T follicular helper cell (primary cell): ENCODE measurements at places on chromosomes 5 and 9.

GRCh38 chr9:38422555-38423260 lies 1.5 kb downstream of the IGFBPL1 start:
- no peak for DNase-seq

DNA sequence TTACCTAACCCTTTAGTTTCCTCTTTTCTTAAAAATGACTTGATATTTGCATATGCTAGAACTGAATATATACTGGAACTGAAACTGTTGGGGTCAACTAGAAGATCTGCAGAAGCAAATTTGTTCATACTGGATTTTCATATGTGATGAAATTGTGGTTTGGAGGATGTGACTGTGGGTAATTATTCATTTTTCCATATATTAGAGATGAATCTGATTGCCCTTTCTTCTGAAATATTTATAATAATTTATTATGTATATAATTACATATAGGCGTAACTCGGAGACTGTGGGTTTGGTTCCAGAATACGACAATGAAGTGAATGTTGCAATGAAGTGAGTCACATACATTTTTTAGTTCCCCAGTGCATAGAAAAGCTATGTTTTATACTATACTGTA lies 149.1 kb downstream of the ATP10B start:
- DNase-seq: no peak

- DNase-seq: no peak
Observed at GRCh38 chr5:176387384-176387925, 943 bp downstream of the NOP16 start.

DNA sequence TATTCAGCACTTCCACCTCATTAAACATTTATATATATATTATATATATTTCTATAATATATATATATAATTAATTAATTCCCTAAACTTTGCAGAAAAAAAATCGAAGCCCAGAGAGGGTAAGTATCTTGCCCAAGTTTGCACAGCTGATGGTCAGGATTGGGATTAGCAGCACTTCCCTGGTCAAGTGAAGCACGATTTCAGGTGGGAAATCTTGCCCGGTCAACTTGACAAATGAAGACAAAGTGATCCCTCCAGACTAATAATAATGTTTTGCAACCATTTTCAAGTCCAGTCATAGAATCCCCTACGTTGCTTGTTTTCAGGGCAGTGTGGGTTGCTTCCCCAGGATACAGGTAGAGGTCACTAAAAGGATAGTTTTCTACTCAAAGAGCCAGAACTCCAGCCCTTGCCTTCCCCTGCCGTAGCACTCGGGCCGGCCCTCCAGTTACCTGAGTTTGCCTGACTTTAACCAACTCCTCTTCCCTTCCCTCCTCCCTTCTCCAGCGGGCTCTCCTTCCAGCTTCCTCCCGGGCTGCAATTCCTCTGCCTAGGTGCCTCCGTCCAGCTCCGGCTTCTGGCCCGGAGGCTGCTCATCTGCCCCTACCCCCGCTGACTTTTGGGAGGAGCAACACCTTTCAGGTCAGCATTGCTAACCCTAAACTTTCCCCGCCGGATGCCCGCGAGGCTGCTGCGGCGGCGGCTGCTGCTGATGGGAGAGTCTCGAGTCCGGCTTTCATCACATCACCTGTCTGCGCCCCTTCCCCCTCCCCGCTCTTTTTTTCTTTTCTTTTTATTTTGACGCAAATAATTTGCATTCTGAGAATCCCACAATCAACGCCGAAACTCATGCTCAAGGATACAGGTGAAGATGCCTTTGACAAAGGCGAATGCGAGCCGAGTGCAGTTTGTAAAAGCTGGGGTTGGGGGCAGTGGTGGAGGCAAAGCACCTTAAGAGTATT lies 930 bp downstream of the PRLR start:
- no peak for DNase-seq

GRCh38 chr9:93346231-93347112 lies 105.0 kb upstream of the FAM120A start:
- no peak for DNase-seq

GRCh38 chr5:157059093-157059539 lies at the start of gene HAVCR1:
Gene HAVCR1, minus strand, starts transcription at chr5:157059116. Its CDS starts 1,173 bp downstream, at chr5:157057943.
- DNase-seq: no peak

DNA sequence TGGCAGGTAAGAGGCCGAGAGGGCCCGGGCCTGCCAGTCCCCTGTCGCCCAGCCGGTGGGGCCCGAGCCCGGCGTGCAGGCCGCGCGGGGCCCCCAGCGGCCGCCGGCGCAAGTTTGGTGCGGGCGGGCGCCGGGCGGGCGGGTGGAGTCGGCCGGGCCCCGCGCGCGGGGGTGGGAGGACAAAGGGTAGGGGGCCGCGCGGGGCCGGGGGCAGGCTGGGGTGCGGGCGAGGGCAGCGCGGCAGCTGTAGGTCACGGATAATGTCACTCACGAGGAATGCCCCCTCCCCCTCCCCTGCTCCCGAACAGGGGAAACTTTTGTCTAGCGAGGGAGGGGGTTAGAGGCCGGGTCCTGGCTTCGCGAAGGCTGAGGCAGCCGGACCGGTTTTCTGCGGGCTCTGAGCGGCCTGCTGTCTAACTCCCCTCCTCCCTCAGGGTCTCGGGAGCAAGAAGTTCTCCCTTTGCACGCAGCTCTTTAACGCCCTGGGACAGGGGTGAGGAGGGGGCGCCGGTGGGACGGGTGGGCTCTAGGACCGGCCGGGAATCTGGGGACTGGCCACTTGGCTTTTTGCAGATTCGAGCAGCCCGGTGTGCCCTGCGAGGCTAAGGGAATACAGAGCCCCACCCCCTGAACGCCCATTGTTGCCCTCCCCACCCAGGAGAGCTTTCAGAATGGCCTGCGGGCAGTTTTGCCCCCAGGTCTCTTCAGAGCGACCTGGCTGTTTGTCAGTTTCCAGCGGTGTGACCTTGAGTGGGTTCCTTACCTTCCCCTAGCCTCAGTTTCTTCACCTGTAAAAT lies 21.3 kb upstream of the NDST1 start:
- no peak for DNase-seq

DNA sequence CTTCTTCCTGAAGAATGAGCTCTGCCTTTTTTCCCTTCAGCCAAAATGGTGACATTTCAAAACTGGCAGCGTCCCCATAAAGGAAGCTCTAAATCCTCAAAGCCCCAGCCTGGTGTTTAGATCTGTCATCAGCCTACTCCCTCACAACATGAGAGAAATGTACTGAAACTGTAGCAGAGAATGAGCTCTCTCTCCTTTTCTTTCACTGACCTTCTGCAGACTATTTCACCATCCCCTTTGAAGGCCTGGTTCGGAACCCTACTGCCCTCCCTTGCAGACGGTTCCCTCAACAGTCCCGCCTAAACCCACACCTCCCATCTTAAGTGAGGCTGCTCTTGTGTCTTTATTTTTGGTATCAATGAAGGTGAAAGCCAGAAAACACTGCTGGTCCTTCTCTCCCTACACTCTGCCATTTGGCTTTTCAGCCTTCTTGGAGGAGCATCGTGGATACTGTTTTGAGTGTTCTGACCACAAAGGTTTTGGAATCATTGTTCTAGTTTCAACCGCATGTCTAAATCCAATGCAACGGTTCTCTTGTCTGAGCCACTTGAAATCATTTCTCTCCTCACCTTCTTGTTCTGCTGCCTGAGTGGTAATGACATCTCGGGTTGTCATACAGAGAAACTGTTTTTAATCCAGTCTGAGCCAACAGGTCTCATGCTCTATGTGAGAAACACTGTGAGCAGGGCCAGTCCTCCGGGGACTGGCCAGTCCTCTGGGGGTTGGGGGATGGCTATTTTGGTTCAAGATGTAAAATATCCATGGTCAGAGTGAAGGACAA lies 39.0 kb downstream of the ITK start:
- no peak for DNase-seq

DNA sequence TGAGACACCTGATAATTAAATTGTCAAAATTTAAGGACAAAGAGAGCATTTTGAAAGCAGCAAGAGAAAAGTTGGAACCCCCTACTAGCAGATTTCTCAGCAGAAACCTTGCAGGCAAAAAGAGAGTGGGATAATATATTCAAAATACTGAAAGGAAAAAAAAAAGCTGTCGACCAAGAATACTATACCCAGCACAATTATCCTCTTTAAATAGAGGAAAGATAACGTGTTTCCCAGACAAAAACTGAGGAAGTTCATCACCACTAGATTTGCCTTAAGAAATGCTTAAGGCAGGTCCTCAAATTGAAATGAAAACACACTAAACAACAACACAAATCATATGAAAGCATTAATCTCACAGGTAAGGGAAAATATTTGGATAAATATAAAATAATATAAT lies 27.0 kb downstream of the HSD17B3 start:
- DNase-seq: no peak

GRCh38 chr5:38695021-38695958 lies 138.8 kb upstream of the LIFR start:
- no peak for DNase-seq

DNA sequence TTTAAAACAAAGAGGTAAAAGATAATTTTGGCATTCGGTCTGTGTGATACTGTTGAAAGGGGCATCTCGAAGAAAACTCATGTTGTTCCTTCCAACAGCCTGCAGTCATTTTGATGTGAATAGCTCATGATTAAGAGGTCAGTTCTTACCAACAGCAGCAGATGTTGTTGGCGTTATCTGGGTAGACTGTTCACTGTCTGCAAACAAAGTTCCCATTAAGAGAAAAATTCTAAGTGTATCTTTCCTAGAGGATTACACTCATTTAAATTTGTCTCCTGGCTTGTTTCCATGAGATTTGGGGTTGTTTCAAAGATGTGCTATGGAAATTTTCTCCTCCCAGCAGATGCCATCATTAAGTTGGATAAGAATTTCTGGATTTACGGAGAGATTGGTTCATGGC lies 138.2 kb upstream of the RORB start:
- no peak for DNase-seq

- DNase-seq: no peak
Observed at GRCh38 chr5:43701227-43701626, 98.2 kb downstream of the NNT start.

DNA sequence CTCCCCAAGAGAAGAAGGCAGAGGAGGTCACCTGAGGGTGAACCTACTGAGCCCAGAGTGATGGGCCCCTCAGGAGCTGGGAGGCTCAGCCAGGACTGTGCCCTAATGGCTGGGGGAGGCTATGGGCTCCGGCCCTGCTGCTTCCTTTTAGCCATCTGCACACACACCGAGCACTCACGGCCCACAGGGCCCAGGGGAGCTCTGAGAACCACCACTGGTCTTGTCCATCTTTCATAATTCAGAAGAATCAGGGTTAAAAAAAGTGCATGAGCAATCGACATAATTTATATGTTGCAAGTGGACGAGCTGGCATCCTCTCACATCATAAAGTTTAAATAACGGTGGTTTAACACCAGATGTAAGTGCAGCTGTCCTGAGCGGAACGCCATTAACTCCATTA lies 162.1 kb downstream of the FSTL4 start:
- no peak for DNase-seq

DNA sequence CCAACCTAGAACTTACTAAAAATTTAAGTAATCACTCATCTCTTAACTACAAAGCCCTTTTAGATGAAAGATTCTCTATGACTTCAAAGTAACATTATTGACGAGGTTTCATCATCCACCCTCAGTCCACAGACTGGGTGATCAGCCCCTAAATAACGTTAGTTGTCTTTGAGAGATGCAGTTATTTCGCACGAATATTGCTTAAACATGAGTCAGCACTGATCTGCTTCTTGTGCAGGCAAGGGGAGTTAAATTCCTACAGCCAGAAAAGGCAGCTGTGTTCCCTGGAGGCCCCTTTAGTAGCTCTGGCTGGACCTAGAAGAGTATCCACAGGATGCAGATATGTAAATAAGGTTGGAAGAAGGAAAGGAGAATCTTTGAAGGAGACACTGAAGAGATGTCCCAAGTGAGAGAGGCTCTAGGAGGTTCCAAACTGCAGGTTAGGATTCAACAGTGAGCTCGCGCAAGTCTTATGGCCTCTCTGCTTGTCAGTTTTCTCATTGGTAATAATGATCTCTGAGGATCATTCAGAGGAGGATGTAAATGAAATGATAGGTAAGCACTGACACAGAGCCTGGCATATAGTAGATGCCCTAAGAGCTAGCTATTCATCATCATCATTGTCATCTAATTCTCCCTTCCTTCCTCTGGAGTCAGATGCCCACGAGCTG lies 122.2 kb upstream of the MAN2A1 start:
- DNase-seq: no peak

DNA sequence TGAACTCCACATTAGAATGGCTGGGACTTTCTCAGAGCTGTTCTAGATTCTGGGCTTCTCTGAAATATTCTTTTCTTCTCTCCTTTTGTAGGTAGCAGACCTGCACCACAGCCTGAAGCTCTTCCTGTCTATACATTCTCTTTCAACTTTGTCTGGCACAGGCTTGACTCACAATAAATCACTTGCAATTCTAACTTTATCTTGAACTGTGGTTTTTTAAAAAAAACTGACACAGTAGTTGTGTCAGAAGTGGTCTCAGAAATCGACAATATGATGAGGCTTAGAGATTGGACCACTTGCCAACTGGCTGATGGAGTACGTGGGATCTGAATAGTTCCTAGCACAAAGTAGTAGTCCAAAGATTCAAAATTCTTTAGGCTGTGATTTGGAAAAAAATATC lies 24.1 kb upstream of the CDH9 start:
- DNase-seq: no peak

- DNase-seq: no peak
Observed at GRCh38 chr5:56099346-56099745, 104.6 kb upstream of the IL6ST start.

GRCh38 chr9:136508729-136509500 lies 26.1 kb upstream of the SEC16A start:
- DNase-seq: no peak

DNA sequence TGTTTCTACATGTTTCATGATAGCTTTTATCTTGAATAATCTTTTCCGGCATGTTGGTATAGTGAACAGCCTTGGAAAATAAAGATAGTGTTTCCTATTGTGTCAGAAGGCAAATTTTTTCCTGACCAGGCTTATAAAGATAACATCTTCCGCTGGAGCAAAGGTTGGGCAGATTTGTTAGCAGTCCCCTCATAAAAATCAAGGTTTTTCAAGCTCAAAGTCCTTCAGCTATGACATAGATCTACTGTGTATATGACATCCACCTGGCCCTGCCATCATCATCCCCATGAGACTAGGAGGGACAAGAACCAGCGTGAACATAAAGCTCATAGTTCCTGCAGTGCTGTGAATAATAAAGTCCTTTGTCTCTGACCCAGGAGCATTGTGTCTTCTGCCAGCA lies 30.4 kb upstream of the OTULINL start:
- no peak for DNase-seq

DNA sequence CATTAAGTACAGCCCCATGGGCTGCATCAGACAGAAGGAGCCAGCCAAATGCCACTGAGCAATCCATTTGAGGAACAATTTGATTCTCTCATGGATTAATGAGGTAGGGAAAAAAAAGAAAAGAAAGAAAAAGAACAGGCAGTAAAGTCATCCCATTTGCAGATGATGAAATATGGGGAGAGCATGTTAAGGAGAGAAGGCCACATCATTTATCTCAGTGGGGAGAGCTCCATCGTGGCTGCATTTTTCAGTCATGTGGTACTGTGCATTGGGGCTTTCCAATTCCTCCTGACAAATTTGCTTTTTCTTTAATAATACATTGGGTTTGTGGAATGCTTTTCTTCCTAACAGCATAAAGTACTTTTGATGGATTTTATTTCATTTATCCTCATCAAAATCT lies 375.2 kb upstream of the TLE4 start:
- DNase-seq: no peak

GRCh38 chr5:54658010-54658409 lies 140.5 kb downstream of the SNX18 start:
- no peak for DNase-seq
